Stimulated activated CD4-positive, alpha-beta T cell treated with anti-CD3 and anti-CD28 coated beads, Interleukin-15, amount 100 ng/mL, for 1 hour (primary cell): ENCODE measurements at places on chromosomes 1 and 21.

DNA sequence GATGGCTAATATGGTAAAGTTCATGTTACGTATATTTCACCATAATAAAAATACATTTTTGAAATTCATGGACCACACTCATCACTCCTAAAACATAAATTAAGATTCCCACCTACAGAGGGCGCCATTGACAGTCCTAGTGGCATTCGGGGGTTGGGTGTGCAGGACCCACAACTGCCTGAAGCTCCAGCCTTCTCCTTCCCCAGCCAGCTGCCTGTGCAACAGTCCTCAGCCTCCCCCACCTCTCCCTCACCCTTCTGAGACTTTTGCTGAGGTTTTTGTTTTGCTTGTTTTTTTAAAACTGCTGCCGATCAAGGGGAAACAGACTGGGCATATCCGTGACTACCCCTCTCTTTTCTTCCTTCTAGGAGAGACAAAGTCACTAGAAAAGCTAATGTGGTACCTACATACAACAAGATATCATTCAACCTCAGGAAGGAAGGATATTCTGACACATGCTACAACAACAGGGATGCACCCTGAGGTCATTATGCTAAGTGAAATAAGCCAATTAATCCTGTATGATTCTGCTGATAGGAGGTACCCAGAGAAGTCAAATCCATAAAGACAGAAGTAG, 9.2 kb upstream of the EVA1C start:
- no peak for DNase-seq

DNA sequence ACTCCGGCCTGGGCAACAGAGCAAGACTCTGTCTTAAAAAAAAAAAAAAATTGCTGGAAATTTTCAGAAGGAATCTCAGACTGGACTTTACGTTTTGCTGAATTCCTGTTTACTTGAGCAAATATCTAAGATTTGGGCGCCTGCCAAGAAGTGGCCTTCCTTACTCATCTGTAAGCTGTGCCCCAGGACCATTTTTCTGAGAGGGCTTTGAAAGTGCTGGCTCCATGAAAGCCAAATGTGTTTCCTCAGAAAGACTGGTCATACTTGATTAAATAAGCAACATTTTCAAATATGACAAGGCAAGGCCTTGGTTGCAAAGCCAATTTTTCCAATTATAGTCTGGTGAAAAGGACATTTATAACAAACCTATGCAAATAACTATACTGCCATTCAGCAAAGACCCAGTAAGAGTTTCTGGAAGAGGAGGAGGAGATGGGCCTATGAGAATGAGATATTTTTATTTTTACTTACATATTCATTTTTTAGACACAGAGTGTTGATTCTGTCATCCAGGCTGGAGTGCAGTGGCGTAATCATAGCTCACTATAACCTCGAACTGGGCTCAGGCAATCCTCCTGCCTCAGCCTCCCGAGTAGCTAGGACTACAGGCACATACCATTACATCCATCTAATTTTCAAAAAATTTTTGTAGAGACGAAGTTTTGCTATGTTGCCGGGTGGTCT, 56.3 kb upstream of the HTR1D start:
- DNase-seq: no peak

- no peak for DNase-seq
Observed at GRCh38 chr1:12434686-12435085, 183.3 kb downstream of the DHRS3 start.

DNA sequence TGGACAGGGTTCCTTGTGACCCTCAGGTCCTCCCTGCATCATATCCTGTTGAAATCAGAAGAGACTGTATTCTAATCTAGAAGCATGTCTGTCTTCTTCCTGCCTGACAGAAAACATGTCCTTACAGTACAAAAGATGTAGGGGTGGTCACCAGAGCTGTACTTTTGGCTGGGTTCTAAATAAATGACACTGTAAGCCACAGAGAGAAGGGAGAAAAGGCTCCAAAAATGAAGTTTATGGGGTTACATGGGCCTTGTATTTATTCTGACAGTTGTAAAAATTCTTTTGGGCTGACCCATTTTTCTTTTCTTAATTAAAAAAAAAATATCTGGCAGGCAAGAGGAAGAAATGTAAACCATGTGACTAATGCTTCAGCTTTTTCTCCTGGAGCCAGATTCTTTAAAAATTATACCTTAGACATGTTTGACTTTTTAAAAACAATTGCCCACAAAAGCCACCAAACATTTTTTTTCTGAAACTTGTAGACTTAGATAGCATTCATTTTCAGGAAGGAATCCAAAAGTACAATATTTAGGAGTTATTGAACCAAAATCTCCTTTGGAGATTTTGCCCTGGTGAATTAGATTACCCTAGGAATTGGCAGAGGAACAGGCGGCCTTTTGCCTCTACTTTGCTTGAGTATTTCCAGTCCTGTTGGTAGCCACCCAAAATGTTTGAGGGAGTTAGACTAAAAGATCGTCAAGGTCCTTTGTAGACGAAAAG, 17.1 kb downstream of the RGL1 start:
- DNase-seq: no peak

DNA sequence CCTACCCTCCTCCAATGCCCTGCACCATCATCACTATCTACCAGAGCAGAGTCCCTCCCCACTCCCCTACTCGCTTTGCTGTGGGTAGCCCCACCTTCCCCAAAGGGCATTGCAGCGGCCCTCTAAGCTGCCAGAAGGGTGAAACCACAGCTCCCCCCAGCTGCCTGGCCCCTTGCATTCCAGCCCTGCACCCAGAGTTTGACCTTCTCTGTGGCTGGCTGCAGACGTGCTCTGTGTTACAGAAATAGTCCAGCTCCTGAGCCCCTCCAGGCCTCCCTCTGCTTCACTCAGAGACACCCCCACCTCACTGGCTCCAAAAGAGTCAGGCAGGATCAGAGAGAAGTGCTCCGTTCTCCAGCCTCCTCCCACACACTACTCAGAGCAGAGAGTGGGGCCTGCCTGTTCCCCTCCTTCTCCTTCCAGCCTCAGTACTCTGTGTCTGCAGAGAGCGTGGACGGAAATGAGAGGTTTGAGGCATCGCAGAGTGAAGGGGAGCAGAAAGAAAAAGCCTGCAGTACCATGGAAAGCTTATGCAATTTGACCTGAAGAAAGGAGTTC, 63.2 kb downstream of the PLEKHA6 start:
- DNase-seq: no peak

DNA sequence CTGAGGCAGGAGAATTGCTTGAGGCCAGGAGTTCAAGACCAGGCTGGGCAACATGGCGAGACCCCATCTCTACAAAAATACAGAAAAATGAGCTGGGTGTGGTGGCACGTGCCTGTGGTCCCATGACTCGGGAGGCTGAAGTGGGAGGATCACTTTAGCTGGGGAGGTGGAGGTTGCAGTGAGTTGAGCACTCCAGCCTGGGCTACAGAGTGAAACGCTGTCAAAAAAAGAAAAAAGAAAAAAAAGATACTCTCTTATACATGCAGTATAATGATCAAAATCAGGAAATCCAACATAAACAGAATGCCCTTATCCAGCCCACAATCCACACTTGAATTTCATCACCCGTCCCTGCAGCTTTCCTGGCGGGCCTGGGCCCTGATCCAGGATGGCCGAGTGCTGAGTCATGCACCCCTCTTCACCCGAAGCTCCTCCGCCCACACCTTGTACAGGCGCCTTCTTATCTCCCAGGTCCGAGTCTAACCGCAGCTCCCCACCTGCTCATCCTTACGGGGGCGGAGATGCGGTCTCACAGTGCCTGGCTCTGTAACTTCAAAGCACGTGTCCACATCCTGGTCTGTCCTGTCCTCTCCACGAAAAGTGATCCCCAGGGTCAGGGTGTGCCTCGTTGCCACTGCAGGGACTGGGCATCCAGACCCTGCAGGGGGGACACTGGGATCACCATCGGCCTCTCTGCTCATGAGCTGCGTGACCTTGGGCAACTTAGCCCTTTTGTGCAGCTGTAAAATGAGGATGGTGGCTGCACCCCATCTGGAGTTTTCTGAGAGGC, 120.2 kb upstream of the SLC45A1 start:
- DNase-seq: no peak

- no peak for DNase-seq
Observed at GRCh38 chr1:155001425-155001674, 1.3 kb upstream of the ZBTB7B start.

- no peak for DNase-seq
Observed at GRCh38 chr1:84171481-84171880, 27.4 kb downstream of the PRKACB start.

- no peak for DNase-seq
Observed at GRCh38 chr1:177952691-177953090, 17.2 kb downstream of the SEC16B start.

DNA sequence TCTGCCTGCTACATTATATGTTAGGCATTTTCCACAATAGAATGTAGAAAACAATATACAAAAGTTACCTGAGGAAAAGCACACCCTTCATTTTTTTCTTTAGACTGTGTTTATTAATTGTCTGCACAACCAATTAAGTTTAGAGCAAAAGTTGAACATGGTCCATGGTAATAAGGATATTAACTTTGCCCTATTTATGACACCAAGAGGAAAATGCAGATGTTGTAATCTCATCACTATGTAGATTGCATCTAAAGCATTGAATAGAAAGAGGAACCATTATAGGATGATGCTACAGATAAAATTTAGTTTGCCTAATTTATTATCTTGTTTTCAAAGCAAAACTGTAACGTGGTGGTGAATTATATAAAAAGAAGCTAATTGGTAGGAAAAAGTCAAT, 59.7 kb upstream of the IGSF5 start:
- DNase-seq: no peak

DNA sequence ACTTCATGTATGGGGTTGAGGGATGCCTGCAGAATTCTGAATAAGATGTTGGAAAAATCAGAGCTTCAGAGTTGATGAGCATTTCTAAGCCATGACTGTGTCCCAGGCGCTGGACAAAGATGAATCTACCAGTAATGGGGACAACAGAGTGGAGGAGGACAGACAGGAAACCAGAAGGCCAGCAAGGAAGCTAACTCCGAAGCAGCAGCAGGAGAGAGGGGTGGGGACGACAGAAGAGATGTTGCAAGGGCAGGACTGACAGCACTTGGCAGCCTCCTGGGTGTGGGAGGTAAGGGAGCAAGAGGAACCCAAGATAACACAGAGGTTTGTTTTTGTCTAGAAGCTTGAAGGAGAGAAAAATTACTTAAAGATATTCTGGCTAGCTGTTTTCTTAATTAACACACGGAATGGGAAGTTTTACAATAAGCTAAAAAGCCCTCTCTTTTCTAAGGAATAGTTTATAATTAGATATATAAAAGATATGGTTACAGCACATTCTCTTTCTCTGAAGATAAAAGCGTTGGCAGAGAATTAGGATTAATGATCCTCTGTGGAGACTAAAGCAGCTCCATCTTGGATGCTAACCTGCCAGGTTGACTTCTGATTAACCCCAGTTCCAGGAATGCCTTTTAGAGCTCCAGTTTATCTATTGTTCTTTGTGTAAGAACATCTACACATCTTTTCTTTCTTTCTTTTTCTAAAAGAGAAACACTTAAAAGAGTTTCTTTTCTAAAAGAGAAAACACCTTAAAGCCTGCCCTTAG, 92.7 kb downstream of the TENT5C start:
- DNase-seq: no peak

DNA sequence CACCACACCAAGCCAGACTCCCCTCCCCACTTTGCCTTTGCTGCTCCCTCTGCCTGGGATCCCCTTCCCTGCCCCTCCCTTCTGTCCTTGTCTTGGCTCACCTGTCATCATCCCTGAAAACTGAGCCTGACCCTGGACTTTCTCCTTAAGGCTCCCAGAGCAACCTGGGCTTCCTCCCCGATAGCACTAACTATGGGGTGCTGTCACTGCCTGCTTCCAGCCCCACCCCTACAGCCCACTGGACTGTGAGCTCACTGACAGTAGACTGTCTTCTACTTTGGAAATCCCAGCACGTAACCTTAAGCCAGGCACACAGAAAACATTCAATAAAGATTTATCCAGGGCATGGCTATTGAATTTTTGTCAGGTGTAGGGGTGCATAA, 9.5 kb upstream of the CSF1 start:
- no peak for DNase-seq

DNA sequence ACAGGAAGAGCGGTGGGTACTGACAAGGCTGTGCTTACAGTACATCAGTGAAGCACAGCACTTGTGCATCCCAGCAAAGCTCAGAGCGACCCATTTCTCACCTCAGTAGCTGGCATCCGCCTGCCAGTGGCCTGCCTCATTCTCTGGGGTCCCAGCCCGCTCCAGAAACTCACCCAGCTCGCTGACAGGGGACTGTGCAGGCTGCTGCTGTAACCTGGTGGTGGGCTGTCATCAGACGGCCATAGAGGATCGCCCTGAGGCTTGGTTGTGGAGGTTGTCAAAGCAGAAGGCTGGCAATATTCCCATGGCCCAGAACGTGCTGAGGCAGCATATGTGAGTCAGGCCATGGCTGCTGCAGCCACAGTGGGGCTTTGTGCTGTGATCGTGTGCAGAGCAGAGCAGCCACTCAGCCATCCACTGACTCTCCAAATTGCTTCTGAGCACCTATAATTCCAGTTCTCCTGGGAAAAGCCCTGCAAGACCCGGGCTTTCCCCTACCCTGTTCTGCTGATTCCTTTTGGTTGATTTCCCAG, 13.6 kb upstream of the GPR137B start:
- DNase-seq: no peak

DNA sequence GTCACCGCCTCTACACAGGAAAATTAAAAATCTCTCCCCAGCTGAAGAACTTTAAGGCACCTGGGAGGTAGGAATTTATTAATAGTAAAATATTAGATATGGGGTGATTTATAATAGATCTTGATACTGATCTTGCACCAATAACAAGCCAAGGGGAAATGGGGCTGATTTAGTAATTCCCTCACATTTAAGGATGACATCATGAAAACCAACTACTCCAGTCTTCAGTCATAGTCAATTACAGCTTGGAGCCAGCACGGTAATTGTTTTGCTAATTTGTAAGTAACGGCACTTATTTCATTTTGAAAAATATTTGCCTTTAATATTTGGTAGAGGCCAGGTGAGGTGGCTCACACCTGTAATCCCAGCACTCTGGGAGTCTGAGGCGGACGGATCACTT, 92.8 kb downstream of the TGFBR3 start:
- DNase-seq: no peak

GRCh38 chr1:93374334-93375106, 28.8 kb downstream of the DR1 start:
- DNase-seq: no peak

DNA sequence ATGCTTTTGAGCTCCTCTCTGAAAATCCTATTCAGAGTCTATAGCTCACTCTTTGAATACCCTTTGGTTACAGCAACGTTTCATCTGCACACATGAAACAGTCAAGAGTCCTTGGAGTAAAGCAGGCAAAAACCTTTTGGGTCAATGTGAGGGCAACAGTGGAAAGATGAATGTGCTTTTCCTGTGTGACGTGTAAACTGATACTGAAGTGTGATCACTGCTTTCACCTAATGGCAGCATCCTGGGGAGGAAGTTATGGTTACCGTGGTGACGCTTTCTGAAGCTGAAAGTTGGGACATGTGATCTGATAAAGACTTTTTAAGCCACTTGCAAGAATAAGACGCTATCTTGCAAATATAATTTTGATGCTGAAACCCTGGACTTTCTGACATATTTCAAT, 160.0 kb downstream of the SEC16B start:
- no peak for DNase-seq

GRCh38 chr1:192986110-192986747, 72.9 kb downstream of the UCHL5 start:
- DNase-seq: peak; percentile 7
